Stimulated activated CD8-positive, alpha-beta memory T cell treated with anti-CD3 and anti-CD28 coated beads, Interleukin-4, amount 100 ng/mL, for 4 hours (primary cell): ENCODE measurements at places on chromosomes 2 and 18.

DNA sequence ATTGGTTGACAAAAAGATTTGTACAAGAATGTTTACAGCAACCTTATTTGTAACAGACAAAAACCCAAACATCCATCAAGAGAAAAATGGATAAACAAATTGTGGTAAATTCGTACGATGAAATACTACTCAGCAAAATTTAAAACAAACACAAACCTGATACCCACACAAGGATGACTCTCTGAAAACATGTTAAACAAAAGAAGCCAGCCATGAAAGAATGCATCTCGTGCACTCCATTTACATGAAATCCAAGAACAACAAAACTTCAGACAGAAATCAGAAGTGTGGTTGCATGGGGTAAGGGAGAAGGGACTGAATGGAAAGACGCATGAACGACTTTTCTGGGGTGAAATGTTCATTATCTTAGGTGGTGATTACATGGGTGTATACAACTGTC is 93.4 kb downstream of the SLC25A12 start:
- no peak for DNase-seq

DNA sequence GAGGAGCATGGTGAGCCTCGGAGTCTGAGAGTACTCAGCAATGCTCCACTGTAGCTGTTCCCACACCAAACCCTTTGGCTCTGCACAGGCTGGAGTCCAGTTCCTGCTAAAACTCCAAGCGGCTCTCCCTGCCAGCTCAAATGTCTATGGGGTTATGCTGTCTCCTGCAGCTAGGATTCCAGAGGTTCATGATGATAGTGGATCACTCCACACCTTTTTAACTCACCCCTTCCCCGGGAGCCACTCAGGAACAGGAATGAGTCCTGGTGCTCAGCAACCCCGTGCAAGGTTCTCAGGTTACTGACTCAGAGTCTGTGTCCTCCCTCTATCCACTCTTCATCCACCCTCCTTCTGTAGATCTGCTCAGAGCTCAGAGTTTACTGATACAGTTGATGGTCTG is 410.0 kb downstream of the CDH19 start:
- DNase-seq: no peak

DNA sequence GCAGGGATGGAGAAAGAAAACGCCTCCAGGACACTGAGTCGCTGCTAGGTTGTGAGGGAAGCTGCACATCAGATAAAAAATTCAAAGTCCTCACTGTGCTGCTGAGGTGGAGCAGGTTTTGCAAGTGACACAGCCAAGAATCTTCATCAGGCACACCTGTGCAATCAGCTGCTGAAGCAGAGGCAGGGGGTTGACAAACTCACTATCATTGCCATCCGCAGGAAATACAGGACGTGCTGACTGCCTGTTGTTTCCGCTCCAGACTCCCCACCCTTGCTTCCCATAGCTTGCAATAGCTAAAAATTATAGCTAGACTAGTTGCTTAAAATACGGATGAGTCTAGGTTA is 147.8 kb upstream of the FHL2 start:
- DNase-seq: no peak

GRCh38 chr2:239535413-239536144 is 134.8 kb upstream of the HDAC4 start:
- no peak for DNase-seq

- no peak for DNase-seq
These were observed 101.7 kb upstream of the TFCP2L1 start for GRCh38 chr2:121386707-121387106.

- no peak for DNase-seq
These were observed 10.4 kb downstream of the CERKL start for GRCh38 chr2:181646415-181646987.

GRCh38 chr2:152571048-152571766 is 146.1 kb downstream of the PRPF40A start:
- no peak for DNase-seq

- DNase-seq: no peak
These were observed 1.3 kb downstream of the GBX2 start for GRCh38 chr2:236166796-236167296.

DNA sequence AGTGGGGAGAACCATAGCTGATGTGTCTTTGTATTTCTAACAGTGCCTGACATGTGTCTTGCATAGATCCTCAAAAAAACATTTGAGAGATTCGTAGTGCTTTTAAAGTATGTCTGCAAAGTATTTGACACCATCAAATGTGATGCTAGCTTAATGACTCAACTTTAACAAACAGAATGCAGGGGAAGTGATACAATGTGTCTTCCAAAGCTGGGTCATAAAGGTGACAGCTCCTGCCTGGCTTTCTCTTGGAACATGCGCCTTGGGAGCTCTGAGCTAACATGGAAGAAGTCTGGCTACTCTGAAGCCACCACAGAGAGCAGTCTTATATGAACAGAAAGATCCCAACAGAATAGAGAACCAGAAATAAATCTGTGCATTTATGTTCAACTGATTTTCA is 78.2 kb downstream of the C1D start:
- no peak for DNase-seq

DNA sequence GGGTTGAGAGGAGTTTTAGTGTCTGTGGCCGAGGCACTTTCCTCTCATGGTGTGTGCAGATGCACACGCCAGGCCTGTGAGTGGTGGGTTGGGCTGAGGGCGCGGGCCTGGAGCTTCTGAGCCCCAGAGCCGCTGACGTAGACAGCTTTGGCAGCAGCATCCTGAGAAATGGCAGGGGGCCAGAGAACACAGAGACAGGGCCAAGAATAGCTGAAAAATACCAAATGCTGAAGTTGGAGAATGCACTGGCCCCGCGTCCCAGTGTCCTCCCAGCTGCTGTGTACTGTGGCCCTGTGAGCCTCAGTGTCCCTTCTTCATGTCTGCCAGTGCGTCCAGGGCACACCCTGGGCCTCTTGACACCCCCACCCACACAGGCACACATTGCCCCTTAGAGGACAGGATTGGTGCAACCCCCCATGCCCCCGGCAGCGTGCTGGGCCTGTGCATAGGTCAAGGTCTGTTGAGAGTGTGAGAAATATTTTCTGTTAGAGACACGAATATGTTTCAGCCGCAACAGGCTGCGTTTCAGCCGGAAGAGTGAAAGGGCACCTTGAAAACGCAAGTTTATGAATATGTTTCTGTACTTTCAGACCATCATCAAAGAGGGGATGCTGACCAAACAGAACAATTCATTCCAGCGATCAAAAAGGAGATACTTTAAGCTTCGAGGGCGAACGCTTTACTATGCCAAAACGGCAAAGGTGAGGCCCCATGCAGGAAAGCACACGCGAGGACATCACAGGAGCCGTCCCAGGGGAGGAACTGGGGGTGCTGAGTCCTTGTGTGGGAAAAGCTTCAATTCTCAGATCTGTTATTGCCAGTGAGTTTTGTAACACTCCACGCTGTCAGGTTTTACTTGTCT is 33.6 kb downstream of the DGKD start:
- no peak for DNase-seq

DNA sequence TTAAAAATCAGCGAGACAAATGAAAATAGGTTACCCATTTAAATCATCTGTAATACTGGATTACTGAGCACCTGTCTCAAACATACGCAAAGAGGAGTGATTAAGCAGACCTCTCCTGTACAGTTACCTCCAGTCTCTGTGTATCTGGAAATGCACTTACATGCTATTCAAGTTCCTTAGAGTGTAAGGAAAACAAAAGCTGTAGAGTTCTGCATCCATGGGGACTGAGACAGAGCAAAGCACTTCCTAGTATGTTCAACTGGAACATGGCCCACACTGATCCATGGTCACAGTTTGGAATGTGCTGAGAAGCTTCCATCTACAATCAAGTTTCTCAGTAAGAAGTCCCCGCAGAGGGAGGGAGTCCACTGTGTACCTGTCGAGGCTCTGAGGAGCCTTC is 63.9 kb downstream of the PPP4R1 start:
- no peak for DNase-seq

- DNase-seq: no peak
These were observed 616.1 kb upstream of the LRATD1 start for GRCh38 chr2:14016289-14016955.

DNA sequence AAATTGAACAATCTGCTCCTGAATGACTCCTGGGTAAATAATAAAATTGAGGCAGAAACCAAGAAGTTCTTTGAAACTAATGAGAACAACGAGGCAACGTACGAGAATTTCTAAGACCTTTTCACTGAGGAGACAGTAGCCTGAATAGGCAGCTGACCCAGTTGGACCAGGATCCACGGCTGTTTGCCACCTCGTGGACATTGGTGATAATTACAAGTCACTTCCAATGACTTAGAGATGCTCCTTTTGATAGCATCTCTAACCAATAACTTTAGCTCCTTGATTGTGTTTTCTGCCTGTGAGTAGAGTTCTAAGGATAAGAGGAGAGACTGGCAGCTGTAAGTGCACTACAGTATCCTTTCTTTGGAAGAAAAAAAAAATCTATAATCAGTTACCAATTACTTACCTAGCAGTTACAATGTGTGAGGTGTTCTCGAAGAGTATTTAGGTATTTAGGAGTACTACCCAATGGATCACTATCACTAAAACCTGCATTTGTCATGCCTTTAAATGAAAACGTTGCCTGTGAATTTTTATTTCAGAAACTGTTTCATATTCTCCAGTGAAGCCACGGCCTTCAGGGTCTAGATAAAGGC is 31.3 kb upstream of the CNTNAP5 start:
- DNase-seq: no peak

DNA sequence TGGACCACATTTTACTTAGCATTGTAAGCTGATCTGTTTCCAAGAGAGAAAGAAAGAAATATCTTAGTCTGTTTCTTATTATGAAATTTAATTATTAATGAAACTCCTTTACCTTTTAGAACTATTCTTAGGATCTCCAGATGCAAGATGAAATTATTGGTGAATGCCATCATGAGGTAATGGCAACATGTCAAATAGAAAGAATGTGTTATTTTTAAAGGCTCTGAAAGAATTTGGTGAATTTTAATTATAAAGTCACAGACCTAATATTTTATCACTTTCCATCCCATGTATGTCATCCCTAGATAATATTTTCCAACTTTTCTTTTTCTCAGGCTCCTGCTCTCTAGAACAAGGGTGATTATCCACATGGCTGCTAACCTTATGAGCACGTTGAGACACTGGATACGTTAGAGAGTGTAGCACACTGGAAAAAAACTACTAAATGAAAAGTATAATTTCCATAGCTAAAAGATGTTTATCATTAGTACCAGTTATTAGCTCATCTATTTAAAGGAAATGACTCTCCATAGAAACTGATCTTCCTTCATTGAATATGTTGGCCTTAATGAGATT is 95.2 kb upstream of the SCG2 start:
- no peak for DNase-seq

- no peak for DNase-seq
These were observed 62.8 kb upstream of the ITSN2 start for GRCh38 chr2:24423095-24423494.

DNA sequence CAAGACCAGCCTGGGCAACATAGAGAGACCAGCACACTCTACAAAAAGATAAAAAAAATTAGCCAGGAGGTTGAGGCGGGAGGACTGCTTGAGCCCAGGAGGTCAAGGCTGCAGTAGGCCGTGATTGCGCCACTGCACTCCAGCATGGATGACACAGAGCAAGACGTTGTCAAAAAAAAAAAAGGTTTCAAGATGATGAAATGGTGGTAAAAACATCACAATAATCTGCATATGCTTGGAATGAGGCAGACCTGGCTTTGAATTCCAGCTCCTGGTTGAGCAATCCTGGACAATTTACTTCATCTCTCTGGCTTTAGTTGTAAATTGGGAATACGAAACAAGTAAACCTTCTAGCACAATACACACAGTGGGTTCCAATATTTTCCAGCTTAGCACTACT is 24.1 kb downstream of the USP40 start:
- DNase-seq: no peak

GRCh38 chr18:67513280-67513679 is 3.2 kb downstream of the DSEL start:
- no peak for DNase-seq

GRCh38 chr2:11861044-11861443 is 114.6 kb downstream of the LPIN1 start:
- DNase-seq: no peak

DNA sequence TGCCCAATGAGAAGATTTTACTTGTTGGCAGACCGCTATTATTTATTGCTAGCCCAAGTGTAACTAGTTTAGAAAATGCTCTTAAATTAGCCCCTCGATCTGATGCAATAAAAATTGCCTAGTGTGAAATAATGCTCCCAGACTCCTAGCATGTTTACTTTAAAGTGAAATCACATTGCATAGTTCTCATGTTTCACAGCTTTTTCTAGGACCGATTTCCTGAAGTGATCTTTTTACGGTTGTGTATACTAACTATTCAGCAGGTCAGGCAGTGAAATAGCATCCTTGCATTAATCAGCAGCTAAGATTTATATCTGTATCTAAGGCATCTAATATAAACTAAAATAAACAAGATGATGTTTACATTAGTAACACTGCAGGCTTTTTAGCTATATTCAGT is 52.4 kb downstream of the PMS1 start:
- DNase-seq: no peak

- DNase-seq: no peak
These were observed 91.1 kb downstream of the ACTR3 start for GRCh38 chr2:113980946-113981345.

DNA sequence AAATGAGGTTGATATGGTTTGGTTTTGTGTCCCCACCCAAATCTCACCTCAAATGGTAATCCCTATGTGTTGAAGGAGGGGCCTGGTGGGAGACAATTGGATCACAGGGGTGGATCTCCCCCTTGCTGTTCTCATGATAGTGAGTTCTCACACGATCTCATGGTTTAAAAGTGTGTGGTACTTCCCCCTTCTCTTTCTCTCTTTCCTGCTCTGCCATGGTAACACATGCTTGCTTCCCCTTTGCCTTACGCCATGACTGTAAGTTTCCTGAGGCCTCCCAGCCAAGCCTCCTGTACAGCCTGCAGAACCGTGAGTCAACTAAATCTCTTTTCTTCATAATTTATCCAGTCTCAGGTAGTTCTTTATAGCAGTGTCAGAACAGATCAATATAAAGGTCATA is 24.7 kb upstream of the FAM124B start:
- no peak for DNase-seq

DNA sequence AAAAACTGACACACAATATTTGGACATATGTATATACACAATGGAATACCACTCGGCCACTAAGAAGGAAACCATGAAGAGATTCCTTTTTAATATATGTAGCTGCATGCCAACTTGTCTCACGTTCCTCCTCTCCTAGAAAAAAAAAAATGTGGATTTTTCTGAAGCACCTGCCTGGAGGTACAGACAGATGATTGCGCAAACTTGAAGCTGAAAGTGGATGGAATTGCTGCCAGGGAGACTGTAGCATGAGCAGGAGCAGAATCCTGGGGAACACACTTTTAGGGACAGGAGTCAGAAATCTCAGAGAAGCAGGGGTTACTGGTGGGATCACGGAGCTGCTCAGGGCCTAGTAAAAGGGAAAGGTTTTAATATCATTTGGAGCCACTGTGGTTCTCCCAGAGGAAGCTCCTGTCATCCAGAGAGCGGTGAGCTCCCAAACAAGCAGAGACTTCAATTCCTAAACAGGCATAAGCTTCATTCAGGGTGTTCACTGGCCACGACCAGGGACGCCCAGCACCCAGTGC is 640 bp upstream of the SPR start:
- no peak for DNase-seq

DNA sequence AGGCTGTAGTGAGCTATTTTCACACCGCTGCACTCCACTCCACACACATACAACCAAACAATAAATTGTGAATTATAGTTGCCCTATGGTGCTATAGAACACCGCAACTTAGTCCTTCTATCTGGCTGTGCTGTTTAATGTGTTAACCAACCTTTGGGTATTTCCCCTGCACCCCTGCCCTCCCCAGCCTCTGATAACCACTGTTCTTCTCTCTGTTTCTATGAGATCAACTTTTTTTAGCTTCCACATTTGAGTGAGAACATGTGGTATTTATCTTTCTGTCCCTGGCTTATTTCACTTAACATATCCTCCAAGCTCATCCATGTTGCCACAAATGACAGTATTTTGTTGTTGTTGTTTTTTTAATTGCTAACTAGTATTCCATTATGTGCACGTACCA is 32.5 kb downstream of the TET3 start:
- no peak for DNase-seq
